ENCODE measurements at places on chromosomes 3 and 15. TPM values are rescaled to one million over a fixed set of nuclear protein-coding genes. Genes with fewer than 3 reads are reported as not detected.

DNA sequence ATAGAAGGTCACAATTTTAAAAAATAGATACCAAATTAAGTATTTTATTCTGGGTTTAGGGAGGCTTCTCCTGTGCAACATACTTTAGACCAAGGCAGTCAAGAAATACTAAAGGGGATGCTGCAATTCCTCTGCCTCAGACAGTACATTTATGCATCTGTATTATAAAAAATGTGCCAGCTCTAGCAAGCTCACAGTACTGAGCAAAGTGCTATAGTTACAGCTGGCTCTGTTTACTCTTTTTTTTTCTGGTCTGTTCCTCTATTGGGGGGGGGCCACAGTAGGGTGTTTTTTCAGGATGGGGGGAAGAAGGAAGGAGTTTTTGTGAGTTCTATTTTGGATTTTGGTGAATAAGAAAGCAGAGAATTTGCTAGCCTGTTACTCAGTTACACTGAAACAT is 185.0 kb downstream of the TIGIT start:
- no peak for DNase-seq

GRCh38 chr15:68782589-68783161 is 38.0 kb downstream of the ANP32A start:
- no peak for DNase-seq

- no peak for DNase-seq
These were observed 86.1 kb upstream of the SERPINI2 start for GRCh38 chr3:167559924-167560323.

GRCh38 chr3:135766115-135766514 is 199.4 kb upstream of the PPP2R3A start:
- DNase-seq: no peak

DNA sequence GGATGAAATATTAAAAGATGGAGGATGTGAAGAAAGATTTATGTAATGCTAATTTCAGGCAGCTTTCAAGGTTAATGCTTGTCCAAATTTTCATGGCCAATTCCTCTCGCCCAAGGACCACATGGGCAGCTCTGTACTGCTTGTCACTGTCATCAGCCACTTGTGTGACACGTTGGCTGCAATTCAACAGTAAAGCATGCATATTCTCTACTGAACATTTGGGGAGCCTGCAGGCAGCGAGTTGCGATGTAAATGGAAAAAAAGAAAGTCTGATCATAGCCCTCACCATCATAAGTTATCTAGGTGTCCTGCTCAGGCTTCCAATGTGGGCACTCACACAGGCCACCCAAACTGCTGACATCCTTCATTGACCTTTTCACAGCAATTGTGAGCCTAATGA is 1026.8 kb upstream of the NR2F2 start:
- no peak for DNase-seq

GCSAM gene
- polyA plus RNA-seq: not detected

MASP1 gene
- polyA plus RNA-seq: 2.8 TPM
